ENCODE measurements at places on chromosomes 6 and 20.
A peak's percentile ranks its signal among the peaks of the same experiment; 100 is the strongest.

DNA sequence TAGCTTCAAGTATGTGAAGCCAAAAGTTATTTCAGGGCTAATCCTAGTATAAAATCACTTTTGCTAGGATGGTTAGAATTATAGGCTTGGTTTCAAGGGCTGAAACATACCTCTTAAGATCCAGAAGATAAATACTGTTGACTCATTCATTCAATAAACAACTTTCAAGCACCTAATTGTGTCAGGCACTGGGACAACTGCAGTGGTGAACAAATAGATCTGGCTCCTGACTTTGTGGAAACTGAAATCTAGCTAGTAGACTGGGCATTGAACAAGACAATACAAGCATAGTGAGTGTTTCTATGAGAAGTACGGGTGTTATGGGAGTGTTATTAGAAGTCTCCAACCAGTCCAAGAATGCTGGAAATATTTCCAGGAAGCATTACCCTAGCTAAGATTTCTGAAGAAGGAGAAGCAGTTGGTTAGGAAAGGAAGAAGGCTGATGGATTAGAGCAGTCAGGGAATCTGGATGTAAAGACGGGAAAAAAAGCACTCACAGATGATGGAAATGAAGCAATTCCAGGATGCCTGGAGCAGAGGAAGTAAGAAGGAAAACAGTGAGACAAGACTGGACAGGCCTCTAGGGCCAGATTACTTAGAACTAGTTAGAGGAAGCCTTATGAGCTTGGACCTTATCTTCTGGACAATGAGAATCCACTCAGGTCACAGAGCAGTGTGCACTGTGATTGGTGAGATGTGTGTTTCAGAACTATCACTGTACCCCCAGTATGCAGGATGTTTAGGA lies 132.6 kb upstream of the RAB32 start:
- no peak for DNase-seq

DNA sequence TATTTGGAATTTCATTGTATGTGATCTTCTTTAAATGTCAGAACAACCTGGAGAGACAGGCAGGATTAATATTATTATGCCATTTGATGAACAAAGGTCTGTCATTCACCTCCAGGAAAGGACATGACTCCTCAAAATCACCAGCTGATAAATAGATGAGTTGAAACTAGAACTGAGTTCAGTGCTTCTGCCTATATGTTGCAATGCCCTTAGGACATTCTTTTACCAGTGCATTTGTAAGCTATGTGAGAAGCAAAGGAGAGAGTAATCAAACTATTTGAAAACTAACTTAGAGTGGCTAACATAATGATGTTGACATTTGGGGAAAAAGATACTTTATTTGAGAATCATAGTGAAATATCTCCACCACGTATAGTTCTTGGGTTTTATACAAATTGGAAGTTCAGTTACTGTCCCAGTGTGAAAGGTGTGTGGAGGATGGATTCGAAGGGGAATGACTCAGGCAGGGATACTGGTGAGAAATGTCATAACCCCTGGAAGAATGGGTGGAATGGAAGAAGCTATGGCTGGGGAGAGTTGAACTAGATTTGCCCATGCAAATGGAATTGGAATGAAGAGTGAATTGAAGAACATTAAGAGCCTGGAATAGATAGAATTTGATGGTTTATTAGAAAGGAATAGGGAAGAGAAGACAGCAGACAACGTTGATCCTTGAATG lies 21.5 kb downstream of the PKIB start:
- no peak for DNase-seq

DNA sequence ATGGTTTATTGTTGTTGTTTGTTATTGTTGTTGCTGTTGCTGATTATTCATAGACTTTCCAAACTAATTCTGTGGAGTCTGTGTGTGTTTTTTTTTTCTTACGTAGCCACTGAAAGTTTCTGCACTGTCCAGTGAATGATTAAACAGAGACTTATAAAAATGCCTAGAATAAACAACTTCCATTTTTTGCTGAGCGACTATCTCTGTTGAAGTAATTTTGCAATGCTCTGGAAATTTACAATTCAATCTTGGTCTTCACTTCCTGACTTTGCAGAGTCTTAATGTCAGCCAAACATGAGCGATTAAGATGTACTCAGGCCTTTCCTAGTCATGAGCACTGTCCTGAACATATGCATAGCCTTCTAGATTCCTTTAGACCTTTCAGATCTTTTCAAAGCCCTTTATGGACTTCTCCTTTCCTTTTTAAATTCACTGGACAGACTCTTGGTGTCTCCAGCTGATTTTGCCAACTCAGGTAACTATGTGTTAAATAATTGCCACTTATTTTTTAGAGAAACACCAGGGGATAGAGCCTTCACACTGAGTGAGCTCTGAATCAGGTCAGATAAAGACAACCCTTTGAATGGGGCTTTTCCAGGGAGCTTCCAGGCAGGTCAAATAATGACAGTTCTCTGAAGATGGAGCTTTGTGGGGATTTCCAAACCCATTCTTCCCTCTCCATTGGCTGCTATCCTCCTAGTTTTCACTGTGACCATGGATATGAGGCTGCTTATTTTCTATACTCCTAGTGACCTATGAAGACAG lies 622.8 kb upstream of the EPHA7 start:
- no peak for DNase-seq

DNA sequence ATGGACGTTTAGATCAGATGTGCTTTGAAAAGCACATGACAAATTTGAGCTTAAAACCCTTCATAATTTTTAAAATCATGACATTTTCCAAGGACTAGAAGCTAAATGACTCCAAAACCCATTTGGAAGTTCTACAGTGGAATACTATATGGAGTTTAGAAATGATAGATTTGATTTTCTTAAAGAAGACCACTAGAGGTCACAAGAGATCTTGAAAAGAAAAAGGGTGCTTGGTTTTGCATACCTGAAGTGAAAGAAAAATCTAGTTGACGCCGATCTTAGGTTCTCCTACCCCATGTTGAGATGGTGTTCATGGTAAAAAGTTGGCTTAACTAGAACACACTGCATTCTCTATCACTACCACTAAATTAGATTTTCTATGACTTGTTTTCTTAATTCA lies 31.5 kb downstream of the CFAP61 start:
- peak; percentile 63 for DNase-seq

DNA sequence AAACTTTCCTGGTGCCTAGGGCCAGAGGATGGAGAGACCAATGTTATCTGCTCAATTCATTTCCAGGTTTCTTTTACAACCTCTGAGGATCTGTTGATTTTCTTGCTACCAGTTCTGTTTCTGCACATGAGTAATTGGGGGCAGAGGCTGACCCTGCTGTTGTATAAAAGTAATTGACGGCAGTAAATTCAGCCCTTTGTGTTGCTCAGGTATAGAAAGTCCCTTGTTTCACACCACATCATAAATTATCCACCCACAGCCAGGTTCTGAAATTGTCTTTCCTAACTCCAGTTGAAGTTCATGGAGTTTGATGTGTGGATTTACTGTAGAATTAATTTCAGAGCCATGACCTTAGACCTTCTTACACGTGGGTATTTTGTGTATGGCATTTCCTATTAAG lies 107.4 kb upstream of the GRIK2 start:
- no peak for DNase-seq

DNA sequence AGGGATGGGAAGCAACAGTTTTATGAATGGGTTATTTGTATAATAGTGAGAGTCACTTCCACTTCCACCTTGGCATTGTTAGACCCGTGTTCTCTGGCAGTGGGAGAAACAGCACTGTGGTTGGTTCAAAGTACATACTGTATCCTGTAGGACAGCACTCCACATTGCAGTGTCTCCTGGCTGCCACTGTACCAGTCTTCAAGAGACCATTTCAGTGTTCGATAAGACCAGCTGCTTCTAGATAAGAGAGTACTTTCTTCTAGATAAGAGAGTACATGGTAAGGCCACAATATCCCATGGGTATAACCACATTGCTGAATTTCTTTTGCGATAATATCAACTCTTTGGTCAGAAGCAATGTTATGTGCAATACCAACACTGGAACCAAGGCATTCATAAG lies 28.8 kb downstream of the FITM2 start:
- DNase-seq = peak; percentile 46

DNA sequence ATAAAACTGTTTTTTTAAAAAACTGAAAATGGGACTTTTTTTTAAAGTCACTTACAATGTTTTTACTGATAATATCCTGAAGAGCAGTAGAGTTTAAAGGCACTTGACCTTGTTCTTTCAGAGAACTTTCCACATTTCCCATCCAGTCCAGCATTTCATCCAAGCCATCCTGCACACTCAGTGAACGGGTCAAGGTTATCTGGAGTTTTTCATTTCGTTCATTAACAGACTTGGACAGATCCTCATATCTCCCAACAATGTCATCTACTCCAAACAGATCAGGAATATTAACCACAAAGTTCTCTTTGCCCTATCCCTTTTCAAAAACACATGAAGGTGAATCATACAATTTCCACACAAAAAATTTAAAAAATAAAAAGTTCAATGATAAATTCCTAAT lies 69.1 kb downstream of the DST start:
- no peak for DNase-seq

GRCh38 chr6:90288404-90288803 lies 8.2 kb downstream of the BACH2 start:
- no peak for DNase-seq

DNA sequence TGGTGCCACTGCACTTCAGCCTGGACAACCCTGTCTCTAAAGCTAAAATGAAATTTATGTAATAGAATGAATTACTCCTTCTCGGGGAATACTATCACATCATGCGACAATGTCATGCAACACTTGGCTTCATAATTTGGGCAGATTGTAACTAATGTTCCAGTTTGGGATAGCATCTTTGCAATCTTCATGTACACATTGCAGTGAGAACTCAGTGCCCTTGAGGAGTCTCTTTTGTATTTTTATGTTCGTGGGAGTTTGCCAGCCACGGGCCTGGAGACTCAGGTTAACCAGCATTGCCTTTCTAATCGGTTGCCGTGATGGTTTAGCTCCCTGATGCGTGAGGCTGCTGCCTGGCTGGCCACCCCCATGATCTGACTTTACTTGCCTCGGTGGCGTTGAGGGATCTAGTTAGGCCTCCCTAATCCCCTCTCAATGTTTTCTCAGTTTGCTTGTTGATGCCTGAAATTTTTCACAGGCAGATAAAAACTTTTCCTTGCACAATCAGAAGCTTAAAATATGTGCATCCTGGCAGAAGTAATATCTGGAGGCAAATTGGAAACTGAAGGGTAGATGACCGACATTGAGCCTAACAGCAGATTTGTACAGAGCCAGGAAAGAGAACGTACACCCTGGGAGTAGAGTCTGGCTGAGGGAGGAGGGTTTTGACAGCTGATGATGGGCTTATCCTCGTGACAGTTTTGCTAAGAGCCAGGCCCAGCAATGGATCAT lies 2.4 kb downstream of the GMPR start:
- peak; percentile 55 for DNase-seq

- no peak for DNase-seq
Measured at GRCh38 chr6:12165722-12166280, 124.4 kb upstream of the EDN1 start.

DNA sequence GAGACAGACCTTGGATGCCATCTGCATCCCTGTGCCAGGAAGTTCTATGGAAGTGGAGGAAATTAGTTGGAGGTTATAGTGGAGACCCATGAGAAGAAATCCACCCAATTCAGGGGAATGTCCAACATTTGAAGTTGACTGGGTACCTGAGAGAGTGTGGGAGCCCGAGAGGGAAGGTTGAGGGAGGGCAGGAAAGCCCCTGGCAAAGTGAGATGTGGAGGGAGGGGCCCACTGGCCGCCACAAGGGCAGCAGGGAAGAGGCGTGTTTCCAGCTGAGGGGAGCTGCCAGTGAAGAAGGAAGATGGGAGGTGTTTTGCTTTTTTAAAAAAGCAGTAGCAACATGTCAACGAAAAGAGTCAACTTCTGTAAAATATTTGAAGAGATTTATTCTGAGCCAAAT lies 16.3 kb upstream of the SERPINB9 start:
- DNase-seq = no peak

DNA sequence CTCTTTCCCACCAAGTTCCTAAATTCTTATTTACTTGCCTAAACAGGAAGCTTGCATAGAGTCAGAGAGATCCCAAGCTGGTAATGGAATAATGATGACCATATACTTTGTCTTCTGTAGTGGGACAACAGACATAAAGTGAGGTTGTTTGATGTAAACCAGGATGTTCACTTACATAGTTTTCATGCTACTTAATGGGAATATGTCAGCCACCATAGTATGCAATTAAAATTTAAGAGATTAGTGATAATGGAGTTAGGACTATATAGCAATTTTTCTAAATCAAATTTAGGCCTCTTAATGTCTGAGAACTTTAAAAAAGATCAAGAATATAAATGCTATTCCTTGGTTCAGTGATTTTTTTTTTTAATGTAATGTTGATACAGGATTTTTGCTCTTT lies 180.6 kb downstream of the BCKDHB start:
- no peak for DNase-seq

DNA sequence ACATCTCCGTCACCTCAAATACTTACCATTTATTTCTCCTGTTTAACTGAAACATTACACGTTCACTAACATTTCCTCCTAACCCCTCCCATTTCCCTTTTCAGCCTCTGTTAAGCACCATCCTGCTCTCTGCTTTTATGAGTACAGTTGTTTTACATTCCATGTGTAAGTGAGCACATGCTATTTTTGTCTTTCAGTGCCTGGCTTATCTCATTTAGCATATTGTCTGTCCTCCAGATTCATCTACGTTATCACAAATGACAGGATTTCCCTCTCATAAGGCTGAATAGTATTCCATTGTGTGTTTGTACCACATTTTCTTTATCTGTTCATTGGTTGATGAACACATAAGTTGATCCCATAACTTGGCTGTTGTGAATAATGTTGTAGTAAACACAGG lies 22.7 kb downstream of the TAF11 start:
- peak; percentile 95 for DNase-seq

- DNase-seq = no peak
Measured at GRCh38 chr6:21726676-21727075, 133.1 kb downstream of the SOX4 start.

DNA sequence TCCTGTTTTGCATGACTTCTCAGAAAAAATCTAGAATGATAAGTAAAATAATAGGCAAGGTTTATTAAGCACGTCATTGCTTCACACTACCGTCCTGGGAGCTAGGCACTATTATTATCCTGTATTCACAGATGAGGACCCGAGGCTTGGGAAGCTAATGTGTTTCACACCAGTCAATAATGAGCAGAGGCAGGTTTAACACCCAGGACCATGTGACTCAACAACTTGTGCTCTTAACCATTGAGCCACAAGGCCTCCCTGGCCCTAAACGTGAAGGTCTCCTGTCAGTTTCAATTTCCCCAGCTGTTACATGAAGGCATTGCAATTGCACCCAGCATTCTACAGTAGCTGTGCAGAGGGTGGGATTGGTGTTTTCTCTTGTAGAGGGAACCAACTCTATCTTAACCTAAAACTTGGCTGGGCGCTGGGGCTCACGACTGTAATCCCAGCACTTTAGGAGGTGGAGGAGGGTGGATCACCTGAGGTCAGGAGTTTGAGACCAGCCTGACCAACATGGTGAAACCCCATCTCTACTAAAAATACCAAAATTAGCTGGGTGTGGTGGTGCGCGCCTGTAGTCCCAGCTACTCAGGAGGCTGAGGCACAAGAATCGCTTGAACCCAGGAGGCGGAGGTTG lies 191.2 kb downstream of the BCAS1 start:
- no peak for DNase-seq

DNA sequence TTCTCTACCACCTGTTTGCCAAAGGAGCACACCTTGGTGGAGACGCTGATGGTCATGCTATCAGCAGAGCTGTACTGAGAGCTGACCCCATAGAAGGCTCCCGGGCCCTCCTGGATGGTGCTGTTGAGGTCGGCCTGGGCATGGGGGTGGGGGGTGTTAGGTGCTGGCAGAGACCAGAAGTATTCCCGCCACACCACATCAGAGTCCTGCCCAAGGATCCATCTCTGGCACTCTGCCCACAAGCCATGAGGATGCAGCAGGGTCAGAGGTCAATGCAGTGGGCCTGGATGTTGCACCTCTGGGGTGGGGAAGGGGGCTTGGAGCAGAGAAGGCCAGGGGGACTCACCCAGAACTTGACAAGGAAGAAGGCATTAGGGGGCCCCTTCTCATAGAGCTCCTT lies 7.4 kb downstream of the RPL10A start:
- no peak for DNase-seq

Data from OCI-M1 (cell line).